ENCODE measurements at places on chromosomes 4 and X.
A peak's percentile ranks its signal among the peaks of the same experiment; 100 is the strongest.

DNA sequence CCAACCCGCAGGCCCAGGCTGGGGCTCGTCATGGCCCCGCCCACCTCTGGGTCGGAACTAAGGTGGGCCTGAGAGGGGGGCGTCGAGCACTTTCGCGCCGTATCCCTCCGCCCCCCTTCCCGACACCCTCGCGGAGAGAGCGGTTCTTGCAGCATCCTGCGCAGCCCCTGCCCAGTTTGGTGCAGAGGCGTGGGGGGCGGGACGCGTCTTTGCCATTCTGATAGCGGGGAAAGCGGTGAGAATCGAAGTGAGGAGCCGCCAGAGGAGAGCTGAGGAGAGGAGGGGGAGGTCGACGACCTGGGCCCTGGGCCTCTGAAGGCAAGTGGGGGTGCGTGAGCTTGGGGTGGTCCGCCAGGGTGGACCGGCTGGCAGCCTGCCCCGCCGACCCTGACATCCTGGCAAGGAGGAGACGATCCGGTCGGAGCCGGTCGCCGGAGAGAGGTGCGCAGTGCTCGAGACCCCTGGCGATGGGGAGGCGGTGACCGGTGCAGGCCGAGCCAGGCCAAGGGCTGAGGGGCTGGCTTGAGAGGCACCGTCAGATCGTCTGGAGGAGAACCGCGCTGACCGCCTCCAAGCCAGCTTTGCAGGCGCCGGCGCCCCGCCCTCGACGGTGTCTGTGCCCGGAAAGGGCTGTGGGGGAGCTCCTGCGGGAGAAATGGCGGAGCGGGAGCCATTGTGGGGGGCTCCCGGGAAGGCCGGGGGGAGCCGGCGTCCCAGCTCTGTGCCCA is 25.5 kb downstream of the GPRASP3 start:
- no peak for DNase-seq

DNA sequence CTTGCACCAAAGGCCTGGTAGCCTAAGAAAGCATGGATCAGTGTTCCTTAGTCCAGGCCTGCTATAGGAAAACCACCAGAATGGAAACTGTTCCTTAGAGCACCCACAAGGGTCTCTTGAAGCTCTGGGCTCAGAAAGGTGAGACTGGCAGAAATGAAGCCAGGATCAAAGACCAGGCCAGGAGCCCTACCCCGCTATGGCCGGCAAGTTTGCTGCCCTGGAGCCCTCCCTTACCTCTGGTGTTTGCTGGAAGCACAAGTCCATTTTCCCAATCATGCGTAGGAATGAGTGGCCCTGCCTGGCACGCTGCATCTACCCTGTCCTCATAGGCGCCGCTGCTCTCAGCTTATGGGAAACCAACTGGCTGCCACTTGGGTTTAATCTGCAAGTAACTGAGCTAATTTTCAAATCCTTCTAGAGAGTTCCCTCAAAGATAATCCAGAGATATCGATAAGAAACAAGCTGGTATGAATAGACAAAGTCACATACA is 37.4 kb downstream of the BCOR start:
- no peak for DNase-seq

DNA sequence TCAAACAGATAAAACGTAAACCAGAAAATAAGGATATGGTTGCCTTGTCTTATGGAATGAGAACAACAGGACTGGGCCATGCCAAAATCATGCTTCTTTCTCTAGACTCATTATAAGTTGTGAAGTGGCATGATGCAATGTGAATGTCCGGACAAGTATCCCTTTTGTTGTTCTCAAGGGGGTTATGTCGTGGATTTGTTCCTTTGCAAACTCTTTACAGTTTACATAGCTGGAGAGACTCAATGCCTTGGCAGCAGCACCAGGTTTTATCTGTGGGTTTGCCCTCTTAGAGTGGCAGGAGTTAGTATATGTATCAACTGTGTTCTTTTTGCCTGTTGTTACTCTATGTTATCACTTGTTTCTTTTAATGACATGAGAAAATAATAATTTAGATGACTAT is 41.4 kb downstream of the SPRY1 start:
- no peak for DNase-seq

DNA sequence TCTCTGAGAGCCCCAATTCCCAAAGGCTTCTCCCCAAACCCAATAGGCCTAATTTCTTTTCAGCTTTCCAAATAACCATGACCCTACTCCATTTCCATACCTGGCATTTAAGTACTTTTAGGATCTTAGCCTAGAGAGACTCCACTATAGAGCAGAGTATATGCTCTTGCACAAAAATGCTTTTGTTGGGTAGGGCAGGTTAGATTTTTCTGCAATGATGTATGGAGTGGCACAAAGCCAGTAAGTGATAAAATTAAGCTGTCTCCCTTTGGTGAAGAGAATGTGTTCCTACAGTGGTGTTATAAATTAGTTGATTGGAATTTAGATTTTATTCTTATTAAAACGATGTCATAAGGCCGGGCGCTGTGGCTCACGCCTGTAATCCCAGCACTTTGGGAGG is 124.9 kb downstream of the INPP4B start:
- DNase-seq: no peak

DNA sequence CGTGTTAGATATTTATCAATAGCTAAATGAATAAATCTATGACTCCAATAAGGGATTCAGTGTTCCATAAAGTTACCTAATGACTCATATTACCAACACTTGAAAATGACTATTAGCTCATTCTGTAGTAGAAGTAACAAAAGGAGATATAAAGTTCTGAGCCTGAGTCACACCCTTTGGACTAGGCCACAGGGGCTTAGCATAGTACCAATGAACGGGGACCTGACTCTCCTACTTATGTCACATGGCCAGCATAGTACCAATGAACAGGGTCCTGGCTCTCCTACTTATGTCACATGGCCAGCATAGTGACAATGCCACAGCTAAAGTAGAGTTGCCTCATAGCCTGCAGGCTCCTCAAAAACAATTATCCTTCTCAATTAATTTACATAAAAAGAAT is 43.7 kb downstream of the MAGEB16 start:
- DNase-seq: no peak

DNA sequence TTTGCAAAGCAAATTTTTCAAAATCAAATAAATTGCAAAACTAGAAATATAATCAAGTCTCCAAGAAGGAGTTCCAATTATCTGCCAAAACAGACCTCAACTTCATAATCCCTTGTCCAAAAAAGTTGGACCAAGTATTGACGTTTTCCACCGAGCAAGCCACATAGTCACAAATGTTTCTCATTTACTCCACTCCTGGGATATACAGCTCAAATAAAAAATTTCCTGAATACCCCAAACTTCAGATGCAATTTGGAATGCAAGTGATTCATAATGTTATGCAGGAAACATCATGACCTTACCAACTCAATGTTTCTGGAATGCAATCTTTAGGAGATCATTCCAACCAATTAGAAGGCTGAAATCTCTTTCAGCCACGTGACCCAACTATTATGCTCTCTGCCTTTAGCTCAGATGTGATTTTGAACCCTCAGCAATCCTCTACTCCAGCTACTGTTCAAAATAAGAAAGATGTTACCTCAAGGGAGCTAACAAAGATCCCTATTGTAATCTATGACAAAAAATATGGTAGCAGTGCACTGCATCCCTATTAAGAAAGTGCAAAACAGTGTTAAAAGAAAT is 72.4 kb downstream of the PRDM5 start:
- no peak for DNase-seq

- peak; percentile 53 for DNase-seq
Measured at GRCh38 chr4:17511509-17511949, 361 bp downstream of the QDPR start.

DNA sequence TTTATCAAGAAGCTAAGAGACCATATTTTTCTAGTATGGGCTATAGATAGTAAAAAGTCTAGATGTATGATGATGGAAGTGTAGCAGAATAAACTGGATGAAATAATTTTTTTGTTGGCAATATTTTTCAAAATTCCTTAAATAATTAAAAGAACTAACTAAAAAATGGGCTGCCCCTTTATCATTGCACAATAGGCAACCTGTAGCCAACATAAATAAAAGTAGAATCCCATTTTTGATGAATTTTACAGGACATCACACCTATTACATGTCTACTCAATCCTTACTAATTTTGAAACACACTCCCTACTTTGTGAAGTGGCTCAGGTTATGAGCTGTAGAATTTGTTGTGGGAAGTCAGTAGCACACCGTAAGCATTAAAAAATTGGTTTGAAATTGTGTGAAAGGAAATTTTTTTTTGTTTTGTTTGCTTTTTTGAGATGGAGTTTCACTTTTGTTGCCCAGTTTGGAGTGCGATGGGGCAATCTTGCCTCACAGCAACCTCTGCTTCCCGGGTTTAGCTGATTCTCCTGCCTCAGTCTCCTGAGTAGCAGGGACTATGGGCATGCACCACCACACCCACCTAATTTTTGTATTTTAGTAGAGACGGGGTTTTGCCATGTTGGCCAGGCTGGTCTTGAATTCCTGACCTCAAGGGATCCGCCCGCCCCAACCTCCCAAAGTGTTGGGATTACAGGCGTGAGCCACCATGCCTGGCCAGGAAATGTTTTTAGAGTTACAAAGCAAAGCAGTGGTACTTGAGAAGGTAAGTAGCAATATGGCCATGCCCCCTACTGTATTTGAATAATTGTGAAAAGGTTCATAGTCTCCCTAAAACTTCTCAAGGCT is 8.9 kb upstream of the RUFY3 start:
- no peak for DNase-seq

- no peak for DNase-seq
Measured at GRCh38 chr4:4633431-4633830, 91.6 kb upstream of the STX18 start.

DNA sequence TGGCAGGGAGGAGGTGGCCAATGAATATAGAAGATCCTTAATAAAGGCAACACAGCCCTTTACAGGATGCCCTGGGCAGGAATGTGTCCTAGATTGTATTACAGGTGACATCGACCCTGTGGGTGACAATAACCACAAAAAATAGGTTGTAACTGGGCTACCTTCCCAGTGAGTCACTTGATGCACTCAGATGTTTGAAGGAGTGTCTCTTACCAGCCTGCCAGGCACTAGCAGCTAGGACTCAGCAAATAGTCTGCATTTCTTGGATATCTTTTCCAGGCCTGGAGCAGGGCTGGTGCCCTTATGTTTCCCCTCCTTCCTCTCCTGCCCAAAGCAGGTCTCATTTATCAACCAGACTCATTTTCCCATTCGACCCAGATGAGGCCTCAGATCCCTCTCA is 50.9 kb upstream of the TMEM164 start:
- DNase-seq: no peak

DNA sequence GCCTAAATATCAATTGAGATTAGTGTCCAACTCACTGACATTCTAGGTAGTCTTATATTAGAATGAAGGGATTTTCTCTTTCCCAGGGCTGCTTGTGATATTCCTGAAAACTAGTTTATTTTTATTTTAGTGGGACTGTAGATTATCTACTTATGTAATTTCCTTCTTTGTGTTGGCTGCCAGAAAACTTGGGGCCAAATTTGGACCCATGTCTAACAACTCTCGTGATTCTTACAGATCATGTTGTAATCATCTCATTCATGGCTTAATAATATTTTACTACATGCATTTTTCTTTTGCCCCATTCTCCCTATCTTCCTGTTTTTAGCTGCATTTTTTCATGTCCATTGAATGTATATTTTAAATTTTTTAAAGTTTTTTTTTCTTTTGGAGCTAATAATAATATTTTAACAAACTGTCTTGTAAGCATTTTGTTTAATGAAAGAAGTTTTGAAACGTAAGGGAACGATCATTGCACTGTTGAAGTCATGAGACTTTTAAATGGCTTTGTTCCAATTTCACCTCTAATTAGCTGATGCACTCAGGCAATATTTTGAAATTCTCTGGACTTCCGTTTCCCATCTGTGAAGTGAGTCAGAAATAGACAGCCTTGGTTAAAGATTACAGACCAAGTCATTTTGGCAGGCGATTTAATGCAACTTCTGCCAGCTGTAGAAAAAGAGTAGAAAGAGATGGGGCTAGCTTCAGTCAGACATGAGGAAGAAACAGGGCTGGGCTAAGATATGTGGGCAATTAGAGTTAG is 14.3 kb upstream of the TDO2 start:
- no peak for DNase-seq

GRCh38 chrX:141341341-141341740 is 99.0 kb upstream of the SPANXC start:
- no peak for DNase-seq

- no peak for DNase-seq
Measured at GRCh38 chr4:5378002-5378401, 326.7 kb downstream of the STK32B start.

- no peak for DNase-seq
Measured at GRCh38 chrX:131399678-131400428, 110.7 kb upstream of the IGSF1 start.

- DNase-seq: no peak
Measured at GRCh38 chr4:54657551-54658251, at the start of gene KIT. Gene KIT (plus strand): TSS chr4:54657957. CDS start chr4:54658015, 58 bp downstream.

DNA sequence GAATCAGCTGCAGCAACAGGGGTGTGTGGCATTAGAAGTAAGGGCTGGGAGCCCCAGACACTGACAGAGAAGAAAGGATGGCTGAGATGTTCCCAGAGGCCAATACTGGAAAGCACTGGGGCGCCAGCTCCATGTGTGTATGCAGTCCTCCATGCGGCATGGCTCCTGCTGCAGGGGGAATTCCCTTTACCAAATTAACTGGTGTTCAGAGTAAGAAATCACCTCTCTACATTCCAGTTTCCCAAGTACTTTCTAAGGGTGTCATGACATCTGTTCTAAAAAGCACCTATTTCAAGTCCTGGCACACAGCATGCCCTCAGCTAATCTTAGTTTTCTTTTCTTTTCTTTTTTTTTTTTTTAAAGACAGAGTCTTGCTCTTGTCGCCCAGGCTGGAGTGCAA is 98.0 kb downstream of the MAML3 start:
- DNase-seq: no peak

GRCh38 chrX:134202561-134202960 is 34.4 kb upstream of the CCDC160 start:
- no peak for DNase-seq

DNA sequence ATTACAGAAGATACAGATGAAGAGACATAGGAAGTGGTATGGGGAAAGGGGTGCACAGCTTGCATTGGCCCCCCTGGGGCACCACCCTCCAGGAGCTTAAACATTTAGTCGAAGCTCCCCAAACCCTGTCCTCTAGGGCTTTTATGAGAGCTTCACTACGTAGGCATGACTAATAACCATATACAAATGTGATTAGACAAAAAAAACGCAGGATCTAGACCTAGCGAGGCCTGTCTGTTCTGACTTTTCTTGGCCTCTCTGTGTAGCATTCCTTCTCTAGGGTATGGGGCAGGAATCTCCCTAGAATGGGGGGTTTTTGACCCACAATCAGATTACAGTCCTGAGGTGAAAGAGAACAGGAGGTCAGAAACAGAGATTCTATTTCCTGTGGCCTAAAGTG is 293.7 kb upstream of the GALNTL6 start:
- no peak for DNase-seq

DNA sequence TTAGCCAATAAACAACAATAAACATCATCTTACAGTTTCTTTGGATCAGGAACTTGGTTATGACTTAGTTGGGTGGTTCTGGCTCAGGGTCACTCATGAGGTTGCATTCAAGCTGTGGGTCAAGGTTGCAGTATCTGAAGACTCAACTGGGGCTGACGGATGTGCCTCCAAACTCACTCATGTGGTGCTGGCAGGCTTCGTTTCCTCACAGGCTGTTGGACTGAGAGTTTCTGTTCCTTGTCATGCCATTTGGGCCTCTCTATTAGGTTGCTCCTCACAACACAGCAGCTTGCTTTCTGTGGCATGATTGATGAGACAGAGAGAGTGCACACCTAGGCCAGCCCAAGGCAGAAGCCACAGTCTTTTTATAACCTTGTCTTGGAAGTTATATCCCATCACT is 20.7 kb downstream of the FRMPD3 start:
- no peak for DNase-seq
